T1000 (cell line): ENCODE measurements at places on chromosomes 3 and 15.

DNA sequence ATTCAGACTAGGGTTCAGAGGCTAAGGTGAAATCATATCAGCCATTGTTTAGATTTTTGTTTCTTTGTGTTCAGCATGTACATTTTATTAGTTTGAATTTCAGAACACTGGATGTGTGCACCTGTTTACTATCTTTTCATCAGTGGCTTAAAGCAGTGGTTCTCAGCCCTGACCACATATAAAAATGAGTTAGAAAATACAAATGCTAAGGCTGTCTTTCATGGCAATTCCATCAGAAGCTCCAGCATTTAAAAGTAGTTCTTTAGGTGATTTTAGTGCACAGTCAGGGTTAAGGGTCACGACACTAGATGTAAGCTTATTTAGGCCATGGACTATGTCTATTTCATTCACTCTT lies 213.5 kb downstream of the NECTIN3 start:
- no peak for DNase-seq

DNA sequence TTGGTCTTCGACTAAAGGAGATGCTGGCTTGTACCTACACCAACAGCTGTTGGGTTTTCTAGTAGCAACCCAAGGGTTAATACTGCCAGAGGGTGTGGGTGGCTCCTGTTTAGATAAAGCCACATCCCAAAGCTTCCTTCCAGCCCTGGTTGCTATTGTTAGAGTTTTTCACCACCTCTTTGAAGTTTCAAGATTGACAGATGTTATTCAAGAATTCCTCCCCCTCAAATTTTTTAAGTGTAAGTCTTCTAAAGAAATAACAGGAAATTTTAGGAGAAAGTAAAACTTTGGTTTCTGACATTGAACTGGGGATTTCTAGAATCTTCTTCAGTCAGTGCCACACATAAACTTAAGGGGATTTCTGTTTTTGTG lies 60.9 kb downstream of the TGFBR2 start:
- no peak for DNase-seq

- DNase-seq: no peak
Measured at GRCh38 chr15:76386178-76386577, 49.6 kb downstream of the ISL2 start.

DNA sequence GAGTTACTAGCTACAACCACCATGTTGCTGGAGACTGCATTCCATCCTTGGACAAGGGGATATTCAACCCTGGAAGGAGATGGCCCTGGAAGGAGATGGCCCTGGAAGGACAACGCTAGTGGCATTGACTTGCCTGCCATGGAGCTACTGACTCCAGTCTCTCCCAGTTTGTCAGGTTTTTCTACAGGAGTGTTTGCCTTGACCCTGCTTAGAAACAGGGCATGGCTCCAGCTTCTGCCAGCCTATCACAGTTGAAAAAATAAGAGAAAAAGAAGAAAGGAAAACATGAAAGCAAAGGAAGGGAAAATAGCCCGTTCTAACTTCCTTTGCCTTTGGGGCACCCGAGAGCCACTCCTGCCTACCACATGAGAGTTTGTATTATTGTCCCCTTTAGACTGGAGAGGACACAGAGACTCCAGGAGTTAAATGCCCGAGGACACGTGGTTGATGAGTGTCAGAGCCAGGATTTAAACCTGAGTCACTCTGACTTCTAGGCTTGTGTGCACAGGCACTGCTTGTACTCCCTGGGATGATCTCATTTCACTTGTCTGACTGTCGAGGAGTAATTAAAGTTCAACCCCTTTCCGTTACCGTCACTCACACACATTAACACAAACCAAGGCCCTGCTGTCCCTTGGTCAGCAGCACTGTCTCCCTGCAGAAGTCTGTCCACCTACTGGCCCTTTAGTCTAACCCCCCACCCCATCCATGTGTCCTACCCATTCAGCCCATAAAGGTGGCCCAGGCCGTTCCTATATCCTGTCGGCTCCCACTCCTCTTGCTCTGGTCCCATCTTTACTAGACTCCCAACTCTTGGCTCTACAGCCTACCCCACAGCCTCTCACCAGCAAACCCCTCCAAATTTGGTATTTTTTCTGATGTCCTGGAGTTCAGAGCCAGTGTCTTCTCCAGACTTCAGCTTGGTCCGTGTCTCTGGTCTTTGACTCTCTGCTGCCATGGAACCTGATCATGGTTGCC lies 46.1 kb downstream of the C2CD4A start:
- DNase-seq: peak; percentile 37

DNA sequence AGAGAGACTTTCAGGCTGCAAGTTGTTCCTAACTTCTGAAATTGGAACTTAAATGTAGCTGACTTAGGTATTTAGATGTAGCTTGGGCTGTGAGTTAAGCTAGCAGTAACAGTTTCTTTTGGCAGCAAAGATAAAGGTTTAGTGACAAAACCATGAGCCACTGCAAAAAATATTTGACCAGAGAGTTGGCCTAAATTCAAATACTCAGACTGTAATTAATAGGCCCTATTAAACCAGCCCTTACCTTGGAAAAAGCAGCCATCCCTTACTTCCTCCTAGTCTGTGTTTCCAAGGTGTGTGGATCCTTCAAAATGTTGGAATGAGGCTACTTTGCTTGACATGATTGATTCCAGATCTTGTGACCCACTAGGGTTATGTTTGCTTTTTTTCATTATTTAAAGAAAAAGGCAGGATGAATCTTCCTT lies 8.2 kb downstream of the TPM1 start:
- DNase-seq: no peak

- no peak for DNase-seq
Measured at GRCh38 chr3:13828501-13829265, 51.2 kb downstream of the WNT7A start.

DNA sequence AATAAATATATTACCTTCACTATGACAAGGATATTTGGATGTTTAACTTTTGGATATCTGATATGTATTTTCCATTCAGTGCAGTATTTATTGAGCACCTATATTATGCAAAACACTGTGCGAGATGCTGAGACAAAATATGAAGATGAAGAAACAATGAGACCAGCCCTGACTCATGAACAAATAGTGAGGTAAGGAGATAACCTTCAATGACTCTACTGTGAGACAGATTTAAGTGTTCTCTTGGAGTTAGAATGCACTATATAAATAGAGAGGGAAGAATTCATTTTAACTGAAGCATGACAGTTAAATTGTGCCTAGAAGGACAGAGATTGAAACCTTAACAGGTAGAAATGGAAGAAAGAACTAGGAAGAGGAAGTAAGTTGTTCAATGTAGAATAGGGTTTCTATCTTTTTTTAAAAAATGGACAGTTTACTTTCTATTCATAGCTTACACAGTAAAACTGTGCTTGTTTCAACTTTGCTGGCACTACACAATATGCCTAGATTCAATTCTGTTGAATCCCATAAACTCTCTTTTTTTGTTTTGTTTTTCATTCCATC lies 124.2 kb downstream of the ZBTB20 start:
- no peak for DNase-seq

- no peak for DNase-seq
Measured at GRCh38 chr15:90031231-90031791, 30.2 kb downstream of the ZNF710 start.

- no peak for DNase-seq
Measured at GRCh38 chr3:156725682-156726081, 51.3 kb downstream of the TIPARP start.

GRCh38 chr3:131110087-131110486 lies 83.4 kb downstream of the NEK11 start:
- DNase-seq: no peak

GRCh38 chr3:72496051-72496670 lies 352.1 kb downstream of the SHQ1 start:
- DNase-seq: no peak

DNA sequence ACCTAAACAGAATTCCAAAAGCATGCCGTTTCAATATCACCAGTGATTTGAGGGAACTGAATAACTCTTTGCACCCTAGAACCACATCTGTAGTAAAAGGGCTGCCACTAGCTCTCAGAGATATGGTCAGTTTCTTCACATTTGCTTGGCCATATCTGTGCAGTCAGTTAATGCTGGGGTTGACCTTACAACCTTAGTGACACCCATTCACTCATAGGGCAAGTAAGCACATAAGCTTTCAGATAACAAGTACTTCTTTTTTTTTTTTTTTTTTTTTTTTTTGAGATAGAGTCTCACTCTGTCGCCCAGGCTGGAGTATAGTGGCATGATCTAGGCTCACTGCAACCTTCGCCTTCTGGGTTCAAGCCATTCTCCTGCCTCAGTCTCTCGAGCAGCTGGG lies 20.4 kb upstream of the FSIP1 start:
- no peak for DNase-seq
